Stimulated activated CD4-positive, alpha-beta T cell treated with anti-CD3 and anti-CD28 coated beads, TNF-alpha, amount 100 ng/mL, for 4 hours (primary cell): ENCODE measurements at places on chromosomes 7 and 10.

DNA sequence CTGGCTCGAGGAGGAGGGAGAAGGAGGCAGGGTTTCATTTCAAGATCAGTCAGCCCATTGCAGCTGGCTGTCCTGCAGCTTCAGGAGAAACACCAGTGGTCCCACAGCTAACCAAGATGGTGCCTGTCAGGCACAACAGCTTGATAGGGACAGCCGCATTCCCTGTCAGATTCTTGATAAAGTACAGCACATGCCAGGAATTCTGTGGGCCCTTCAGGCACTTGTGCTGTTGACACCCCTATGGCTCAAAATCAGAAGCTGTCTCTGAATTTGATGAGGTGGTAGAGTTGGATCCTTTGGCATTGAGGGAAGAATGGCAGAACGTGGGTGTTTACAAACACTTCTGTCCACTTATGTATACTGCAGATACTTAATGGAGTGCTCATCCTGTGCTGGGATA, 354.3 kb downstream of the KCNMA1 start:
- DNase-seq, result no peak

DNA sequence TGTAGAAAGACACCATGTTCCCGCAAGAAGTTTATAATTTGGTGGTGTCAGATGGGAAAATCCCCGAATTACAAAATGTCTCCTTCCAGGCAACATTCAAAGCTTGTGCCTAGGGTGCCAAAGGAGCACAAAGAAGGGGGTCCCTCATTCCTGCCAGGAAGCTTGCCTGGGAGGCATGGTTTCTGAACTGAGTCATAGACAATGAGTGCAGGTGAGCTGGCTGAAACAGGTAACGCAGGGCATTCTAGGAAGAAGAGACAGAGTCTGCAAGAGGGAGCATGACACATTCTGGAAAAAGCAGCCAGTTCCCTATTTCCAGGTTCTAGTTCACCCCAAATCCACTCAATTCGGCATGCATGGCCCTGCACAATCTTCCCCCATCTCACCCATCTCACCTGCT, 11.9 kb upstream of the CALU start:
- no peak for DNase-seq

- DNase-seq, result no peak
These were observed 94.9 kb upstream of the ABCB5 start for GRCh38 chr7:20520530-20520929.

DNA sequence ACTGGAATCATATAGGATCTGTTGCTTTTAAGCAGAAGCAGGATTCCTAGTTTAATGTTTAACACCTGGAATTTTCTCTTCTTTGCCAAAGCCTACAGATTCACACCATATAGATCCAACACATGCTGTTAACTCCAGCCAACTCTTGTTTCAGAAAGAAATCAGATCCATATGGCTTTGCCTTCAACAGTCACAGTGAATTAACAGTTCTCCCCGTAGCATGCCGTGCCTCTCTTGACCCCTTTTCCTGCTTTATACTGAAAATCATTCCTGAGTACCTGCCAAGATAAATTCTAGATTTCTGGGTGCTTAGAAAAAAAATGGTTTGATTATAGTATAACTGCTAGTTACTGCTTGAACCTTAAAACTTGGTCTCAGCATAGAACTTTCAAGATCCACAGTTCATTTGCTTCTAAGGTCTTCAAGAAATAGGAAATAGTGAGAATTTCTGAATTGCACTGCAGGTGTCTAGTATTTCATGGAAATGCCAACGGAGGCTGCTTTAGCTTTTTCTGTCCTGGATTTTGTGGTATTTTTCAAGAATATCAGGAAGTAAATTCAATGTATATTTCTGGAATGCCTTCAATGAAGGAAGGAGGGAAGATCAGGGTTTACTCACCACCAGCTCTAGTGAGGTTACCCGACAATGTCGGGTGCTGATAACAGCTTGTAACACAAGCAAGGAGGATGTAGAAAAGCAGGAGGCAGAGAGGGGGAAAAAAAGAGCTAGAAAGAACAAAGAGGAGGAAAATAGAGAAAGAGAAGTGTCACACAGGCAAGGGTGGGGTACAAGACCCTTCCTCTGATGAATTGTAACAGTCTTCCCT, 6.6 kb downstream of the AASS start:
- no peak for DNase-seq

DNA sequence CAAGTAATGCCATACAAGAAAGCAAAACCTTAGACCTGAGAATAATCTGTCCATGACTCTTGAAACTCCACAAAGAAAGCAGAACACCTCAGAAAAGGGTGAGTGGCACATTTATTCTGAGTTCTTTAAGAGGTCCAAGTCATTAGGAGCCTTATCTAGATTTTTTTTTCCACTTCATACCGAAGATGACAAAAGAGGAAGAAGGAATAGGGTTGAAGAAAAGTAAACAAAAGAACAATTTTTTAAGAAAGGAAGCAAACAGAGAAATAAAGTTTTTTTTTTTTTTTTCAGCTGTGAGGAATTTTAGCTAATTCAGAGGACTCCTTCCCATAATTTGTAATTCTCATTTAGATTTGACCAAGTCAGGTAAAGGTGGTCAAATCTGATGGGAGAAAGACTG, 13.1 kb upstream of the MTPN start:
- no peak for DNase-seq

- no peak for DNase-seq
These were observed 75.5 kb downstream of the HIPK2 start for GRCh38 chr7:139702313-139702731.

- DNase-seq, result no peak
These were observed 473.6 kb upstream of the C7orf33 start for GRCh38 chr7:148116829-148117403.

DNA sequence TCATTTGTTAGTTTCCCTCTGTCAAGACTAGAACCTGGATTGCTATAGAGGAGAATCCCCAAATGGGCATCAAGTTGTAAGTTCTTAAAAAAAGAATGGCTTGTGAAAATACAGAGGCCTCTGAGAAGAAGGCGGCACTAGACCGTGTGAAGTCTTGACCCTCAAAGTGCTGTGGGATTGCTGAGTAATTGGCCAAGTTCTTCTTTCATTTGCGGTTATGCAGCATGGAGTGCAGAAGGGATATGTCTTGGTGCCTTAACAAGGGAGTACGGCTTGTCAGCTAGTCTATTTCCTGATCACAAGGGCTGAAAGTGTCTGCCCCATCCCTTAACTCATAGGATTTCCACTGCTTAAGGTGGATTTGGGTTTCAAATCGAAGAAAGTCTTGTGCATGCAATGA, 81.2 kb downstream of the MKX start:
- no peak for DNase-seq

DNA sequence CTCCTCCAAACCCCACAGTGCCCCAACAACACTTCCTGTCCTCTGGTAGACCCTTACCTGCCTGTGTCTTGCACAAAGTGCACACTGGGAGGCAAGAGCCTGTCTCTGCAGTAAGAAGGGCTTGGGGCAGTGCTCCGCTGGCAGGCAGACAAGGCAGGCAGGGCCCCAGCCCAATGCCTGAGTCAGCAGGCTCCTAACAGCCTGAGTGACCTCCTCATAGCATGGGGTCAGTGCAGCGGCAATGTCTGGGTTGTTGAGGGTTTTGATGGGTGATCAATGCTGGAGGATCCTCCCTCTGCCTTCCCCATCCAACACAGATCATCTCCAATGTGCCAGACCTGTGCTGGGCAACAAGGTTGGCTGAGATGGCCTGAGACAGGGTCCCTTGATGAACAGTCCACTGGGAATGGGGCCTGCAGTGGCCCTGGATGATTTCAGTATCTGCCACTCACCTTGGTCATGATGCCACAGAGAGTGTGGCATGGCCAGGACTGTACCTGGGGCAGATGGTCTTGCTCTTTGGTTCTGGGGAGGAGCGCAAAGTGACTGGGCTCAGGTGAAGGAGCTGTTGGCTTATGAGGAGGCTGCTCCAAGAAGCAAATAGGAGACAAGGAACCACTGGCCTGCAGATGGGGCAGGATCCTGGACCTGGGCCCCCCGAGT, 55.6 kb upstream of the CAMK2B start:
- no peak for DNase-seq

GRCh38 chr10:46247808-46248569, 38.8 kb upstream of the ANTXRL start:
- no peak for DNase-seq

DNA sequence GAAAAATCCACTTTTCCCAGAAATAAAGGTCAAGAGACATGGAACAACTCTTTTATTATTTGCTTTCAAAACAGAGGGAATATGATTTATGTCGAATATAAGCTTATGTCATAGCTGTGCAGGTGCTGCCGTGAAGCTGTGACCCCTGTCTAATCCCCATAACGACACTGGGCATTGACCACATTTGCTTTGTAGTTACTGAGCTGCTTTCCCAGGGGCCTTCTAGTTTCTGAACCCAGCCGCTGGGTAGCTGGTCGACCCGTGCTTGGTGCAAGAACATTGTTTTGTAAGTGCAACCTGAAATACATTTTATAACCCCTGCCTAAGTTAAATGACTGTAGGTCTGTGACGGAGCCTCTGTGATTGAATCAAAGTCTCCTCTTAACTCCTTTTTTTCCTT, 144.9 kb upstream of the HDAC9 start:
- no peak for DNase-seq

GRCh38 chr7:110650328-110650727, 440.6 kb upstream of the LRRN3 start:
- no peak for DNase-seq
